ENCODE measurements at places on chromosomes 12 and 14.

GRCh38 chr12:20024194-20024593 is 344.1 kb upstream of the PDE3A start:
- no peak for DNase-seq

DNA sequence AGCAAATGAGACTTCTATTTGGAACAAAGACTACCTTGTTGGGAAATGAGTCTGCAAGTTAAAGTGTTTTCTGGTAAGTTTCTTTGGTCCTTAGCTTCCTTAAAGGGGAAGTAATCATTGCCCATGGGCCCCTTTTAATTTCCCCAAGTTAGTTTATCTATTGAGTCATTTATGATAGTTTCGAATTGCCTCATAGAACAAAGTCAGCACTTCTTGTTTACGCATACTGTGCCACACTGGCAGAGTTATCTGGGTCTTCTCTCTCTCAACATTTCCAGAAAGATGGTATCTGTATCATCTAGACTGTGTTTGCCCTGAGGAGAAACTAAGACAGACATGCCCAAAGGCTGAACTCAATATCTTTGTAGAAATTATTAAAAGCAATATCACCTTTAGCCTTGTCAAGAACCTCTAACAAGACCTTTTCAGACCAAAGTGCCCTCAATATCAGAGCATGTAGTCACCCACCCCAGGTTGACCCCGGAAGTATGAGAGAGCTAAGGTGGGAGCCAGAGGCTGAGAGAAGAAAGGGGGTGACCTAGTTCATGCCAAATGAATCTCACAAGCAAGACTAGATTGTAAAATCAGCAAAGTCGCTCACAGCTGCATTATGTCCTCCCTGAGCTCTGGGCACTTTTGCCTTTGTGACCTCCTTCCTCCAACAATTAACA is 40.0 kb downstream of the GPR65 start:
- DNase-seq, result no peak

DNA sequence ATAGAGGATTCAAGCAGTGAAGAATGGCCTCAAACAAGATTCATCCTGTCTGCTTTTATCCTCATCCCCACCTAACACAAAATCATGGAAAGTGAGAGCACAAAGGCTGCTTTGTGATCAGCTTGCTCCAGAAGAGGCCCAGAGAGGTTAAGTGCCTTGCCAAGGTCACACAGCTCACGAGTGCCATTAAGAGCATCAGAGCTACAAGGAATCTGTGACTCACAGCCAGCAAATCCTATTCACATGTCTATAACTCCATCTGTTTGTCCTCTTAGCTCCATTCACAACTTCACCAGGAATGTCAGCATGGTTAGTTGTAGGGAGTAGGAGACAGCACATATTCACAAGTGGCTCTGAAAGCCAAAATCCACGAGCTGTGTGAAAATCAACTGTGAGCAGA is 79.8 kb downstream of the TTC9 start:
- DNase-seq, result no peak

- peak; percentile 37 for DNase-seq
Observed at GRCh38 chr14:59126714-59127436, 61.6 kb upstream of the DAAM1 start.

- DNase-seq, result peak; percentile 30
Observed at GRCh38 chr12:50257236-50258166, 25.8 kb downstream of the LIMA1 start.

DNA sequence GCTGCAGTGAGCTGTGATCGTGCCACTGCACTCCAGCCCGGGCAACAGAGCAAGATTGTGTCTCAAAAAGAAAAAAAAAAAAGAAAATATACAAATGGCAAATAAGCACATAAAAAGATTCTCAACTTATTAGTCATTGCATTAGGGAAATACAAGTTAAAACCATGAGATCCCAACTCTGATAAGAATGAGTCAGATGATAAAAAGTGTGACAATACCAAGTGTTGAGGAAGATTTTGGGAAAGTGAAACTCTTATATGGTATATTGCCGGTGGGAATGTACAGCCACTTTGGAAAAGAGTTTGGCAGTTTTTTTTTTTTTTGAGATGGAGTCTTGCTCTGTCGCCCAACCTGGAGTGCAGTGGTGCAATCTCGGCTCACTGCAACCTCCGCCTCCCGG is 7.6 kb upstream of the PRPF40B start:
- peak; percentile 31 for DNase-seq

- no peak for DNase-seq
Observed at GRCh38 chr14:98711453-98711852, 560.5 kb downstream of the BCL11B start.

GRCh38 chr14:101959277-101959676 is 5.1 kb upstream of the DYNC1H1 start:
- DNase-seq, result no peak

DNA sequence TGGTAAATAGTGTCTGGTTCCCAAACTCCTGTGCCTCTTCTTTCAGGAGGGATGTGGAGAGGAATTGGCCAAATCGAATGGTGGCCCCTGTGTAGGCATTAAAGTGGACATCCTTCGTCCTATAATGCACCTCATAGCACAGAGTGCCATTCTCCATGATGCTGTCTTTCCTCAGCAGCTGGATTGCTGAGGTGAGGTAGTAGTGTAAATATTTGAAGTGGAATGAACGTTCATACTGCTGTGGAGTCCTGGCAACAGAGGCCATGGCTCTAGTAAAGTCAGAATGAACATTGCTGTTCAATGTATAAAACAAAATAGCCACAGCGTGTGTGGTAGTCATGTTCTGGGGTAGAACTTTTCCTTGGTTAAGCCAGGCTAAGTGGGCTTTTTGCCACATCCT is 2.7 kb downstream of the ART4 start:
- no peak for DNase-seq

DNA sequence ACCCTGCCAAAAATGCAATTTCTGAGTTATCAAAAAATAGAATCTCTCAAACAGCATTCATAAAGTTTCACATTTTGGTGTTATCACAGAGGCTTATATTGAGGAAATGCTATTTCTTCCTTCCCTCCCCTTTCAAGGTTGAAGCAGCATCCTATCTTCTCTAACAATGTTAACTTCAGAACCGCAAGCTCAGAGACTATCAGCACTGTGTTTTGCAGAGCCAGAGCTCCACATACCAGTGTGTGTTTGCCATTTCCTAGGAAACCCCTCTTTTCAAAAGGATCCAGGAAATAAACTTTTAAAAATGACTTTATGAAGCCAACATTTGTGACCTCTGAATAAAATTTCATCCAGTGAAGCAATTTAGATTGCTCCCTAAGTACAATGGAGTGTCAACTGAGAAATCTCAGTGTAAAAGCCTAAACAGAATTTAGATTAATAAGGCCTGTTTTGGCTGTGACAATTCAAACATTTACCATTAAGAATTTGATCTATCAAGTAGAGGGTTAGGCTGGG is 332.6 kb downstream of the NOVA1 start:
- DNase-seq, result no peak

GRCh38 chr14:105877645-105878044 is 351.3 kb downstream of the TMEM121 start:
- no peak for DNase-seq

- DNase-seq, result no peak
Observed at GRCh38 chr14:99721792-99722516, 37.9 kb downstream of the CYP46A1 start.

- no peak for DNase-seq
Observed at GRCh38 chr12:132247718-132248452, 81.5 kb downstream of the GALNT9 start.

- no peak for DNase-seq
Observed at GRCh38 chr12:107501681-107502080, 183.9 kb upstream of the PWP1 start.

- DNase-seq, result peak; percentile 60
Observed at GRCh38 chr12:6333566-6333965, 8.3 kb downstream of the TNFRSF1A start.

- DNase-seq, result no peak
Observed at GRCh38 chr12:130398100-130398848, 60.6 kb downstream of the PIWIL1 start.

DNA sequence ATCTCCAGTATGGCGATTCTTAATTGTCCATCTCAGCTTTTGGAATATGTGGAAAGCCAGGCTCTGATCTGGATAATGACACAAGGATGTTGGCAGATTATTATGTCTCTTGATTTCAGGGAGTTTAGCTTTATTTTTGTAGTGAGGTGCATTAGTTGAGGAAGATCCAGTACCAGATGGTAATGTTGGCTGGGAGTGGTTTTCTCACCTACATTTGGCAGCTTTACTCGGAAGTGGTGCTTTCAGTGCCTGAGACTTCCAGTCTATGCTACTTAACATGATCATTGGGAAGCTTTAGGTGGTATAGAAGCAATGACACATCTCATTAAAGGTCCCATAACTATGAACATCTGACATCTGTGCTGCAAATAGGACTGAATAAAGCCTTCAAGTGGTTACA is 7.5 kb downstream of the SLC15A5 start:
- no peak for DNase-seq

DNA sequence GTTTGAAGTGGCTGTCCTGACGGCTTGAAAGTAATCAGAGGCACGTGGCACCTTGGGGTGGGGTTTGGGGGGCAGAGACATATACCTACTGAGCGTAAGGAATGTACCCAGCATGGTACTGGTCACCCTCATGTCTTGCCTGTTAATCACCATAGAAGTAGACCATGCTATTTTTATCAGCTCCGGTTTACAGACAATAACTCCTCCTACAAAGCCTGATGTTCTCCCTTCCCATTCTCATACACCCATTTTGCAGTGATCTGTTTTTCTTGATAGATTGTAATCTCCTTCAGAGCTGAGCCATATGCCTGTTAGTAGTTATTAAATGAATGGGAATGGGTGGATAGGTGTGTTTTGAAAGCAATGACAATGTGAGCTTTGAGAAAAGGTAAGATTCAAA is 10.5 kb downstream of the EVL start:
- no peak for DNase-seq

GRCh38 chr12:75641031-75641780 is 129.8 kb upstream of the KRR1 start:
- DNase-seq, result peak; percentile 79

DNA sequence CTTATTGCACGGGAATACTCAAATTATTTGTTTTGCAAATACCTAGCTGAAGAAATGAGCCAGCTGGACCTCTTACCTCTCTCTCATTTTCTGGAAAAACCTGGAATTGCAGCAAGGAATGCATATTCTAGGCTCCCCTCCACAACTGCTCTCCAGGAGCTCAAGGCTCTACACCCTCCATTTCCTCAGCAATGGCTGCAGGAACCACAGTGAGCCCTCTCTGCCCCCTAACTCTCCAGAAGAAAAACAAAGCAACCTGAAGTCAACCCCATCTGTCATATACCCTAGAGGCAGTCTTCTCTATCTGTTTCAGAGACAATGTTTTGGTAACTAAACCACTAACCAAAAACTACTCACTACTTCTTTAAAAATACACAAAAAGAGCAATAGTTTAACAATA is 221.6 kb downstream of the SLC25A21 start:
- DNase-seq, result no peak

- DNase-seq, result no peak
Observed at GRCh38 chr14:104318558-104319490, 180.4 kb downstream of the KIF26A start.

DNA sequence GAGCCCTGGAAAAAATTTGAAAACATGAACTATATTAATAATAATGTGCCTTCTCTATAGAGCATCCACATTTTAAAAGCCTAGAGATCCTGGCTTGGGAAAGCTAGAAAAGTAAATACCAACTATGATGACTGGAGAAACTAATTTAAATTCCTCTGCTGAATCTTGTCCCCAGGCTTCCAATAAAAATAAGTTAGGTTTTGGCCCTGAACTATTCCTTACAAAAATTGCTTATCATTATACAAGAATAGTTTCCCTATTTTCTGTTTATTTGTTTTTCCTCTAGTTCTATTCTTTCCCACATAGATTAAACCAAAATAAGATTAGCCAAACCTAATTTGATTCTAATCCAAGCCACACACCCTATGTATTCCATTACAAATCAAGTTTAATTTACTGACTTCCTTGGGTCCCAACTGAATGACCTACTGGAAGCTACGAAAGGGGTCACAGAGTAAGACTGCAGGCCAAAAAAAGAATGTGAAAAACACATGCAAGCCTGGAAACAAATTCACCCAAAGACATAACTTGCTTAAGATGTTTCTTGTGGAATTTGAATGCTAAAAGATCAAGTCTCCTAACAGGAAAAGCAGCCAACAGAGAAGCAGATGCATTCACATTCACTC is 133.0 kb downstream of the PAWR start:
- DNase-seq, result no peak

- DNase-seq, result no peak
Observed at GRCh38 chr12:18139989-18140596, 50.1 kb upstream of the RERGL start.

GRCh38 chr14:85483037-85483436 is 46.9 kb upstream of the FLRT2 start:
- no peak for DNase-seq

DNA sequence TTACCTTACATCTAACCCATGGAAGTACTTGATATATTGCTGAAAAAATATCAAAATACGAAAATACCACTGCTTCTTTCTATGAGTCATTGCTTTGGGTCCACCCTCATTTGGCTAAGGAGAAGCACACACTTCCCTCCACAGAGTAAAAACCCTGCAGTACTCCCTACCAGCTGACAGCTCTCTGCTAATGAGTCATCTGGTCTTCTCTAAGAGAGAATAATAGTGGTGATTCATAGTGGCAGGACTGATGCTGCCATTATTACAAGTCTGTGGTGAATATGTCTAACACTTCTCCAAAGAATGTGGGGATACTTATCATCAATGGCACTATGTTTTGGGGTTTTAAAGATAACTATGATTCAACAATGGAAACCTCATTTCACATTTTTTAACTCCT is 90.7 kb downstream of the PPFIA2 start:
- DNase-seq, result peak; percentile 100

DNA sequence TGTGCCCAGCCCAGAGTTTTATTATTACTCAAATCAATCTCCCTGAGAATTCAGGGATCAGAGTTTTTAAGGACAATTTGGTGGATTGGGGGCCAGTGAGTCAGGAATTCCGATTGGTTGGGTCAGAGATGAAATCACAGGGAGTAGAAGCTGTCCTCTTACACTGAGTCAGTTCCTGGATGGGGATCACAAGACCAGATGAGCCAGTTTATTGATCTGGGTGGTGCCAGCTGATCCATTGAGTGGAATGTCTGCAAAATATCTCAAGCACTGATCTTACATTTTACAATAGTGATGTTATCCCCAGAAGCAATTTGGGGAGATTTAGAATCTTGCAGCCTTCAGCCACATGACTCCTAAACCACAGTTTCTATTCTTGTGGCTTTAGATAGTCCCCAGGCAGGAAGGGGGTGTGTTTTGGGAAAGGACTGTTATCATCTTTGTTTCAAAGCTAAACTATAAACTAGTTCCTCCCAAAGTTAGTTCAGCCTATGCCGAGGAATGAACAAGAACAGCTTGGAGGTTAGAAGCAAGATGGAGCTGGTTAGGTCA is 89.1 kb upstream of the CNOT2 start:
- DNase-seq, result no peak

DNA sequence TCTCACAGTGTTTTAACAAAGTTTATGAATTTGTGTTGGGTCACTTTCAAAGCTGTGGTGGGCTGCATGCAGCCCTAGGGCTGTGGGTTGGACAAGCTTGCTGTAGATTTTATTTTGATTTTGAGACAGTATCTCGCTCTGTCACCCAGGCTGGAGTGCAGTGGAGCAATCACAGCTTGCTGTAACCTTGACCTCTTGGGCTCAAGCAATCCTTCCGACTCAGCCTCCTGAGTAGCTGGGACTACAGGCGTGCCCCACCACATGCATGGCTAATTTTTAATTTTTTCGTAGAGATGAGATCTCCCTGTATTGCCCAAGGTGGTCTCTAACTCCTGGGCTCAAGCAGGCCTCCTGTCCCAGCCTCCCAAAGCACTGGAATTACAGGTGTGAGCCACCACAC is 5.4 kb downstream of the MARK3 start:
- DNase-seq, result no peak
